SW 1271 (cell line): ENCODE measurements at places on chromosomes 1 and 21.

GRCh38 chr1:69836971-69837636 lies 269.4 kb downstream of the LRRC7 start:
- DNase-seq, result no peak

DNA sequence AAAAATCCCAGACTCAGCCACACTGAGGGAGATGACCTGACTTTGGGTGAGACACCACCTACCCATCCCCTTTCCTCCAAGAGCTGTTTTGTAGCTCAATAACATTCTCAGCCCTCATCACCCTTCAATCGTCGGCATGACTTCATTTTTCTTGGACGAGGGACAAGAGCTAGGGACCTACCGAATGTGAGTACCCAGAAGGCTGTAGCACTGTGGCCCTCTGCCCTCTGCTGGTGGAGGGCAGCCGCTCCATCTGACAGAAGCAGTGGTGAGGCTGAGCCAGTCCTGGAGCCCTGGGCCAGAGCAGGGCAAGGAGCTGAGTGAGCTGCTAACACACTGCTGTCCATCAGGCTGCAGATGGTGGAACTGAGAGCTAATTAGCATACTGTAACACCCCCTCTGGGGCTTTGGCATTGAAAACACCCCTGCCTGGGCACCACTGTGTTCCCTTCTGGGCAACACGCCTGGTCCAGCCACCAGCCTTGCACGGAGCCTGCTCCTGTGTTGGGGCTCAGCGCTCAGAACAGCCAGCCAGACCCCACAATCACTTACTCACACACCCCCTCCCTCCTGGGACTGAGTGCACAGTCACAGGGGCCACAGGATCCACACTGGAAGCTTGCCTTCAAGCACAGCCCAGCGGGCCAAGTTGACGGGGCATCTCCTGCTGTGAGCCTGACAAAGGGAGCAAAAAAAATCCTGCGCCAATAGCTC lies 18.3 kb upstream of the ALPL start:
- DNase-seq, result peak; percentile 12

GRCh38 chr1:75937034-75937433 lies 4.8 kb upstream of the ASB17 start:
- DNase-seq, result no peak

DNA sequence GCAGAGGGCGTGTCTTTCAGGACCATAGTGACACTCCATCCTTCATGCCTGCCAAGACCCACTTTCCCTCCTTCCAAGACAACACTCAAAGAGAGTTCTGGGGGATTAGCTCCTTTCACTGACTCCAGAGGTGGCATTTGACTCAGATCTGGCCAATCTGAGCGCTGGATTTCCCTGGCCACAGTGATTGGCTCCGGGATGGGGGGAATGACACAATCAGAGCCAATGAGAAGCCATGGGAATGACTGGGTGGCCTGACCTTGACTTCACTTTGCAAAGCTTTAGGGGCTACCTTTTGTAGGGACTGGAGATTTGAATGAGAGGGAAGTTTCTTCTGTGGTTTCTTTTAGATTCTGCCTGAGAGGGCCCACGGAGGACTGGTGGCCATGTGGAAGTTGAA lies 26.9 kb upstream of the WNT4 start:
- DNase-seq, result no peak

GRCh38 chr1:244077473-244078220 lies 26.6 kb downstream of the ZBTB18 start:
- DNase-seq, result no peak

DNA sequence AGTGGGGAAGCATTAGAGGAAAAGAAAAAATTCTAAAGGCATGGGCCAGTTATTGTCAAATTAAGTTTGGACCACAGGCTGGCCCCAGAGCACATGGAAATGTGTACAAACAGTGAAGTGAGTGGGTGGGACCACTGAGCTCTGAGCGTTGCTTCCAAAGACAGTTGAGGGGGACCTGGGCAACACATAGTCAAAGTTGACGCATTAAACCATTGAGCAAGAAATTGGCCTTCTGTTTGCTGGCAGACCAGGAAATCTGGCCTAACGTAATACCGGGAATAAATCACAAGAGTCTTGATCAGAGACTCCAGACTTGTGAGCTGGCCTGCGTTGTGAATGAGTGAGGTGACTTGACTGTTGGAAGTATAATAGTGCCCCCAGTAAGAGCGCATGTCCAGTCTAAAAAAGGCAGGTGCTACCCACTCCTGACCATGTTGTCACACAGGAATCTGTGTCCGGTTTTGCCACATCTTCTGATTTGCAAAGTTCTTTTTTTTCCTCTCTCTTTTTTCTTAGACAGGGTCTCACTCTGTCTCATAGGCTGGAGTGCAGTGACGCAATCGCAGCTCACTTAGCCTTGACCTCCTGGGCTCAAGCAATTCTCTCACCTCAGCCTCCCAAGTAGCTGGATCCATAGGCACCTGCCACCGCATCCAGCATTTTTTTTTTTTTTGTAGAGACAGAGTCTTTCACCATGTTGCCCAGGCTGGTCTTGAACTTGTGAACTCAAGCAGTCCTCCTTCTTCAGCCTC lies 10.7 kb downstream of the EPHB2 start:
- DNase-seq, result no peak

DNA sequence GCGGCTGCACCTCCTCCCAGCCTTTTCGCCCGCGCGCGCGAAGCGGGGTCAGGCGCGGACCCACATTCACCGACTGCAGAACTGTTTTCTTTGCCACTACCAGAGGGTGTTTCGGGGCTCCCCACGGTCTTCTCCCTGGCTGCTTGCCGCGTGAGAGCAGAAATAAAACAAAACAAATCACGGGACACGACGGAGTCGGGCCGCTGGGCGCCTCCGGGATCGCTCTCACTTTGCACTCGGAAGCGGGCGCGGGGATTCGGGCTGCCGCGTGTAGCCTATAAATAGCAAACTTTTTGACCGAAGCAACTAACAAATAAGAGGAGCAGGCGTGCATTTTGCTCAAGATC lies 412.3 kb upstream of the ESRRG start:
- DNase-seq, result no peak

DNA sequence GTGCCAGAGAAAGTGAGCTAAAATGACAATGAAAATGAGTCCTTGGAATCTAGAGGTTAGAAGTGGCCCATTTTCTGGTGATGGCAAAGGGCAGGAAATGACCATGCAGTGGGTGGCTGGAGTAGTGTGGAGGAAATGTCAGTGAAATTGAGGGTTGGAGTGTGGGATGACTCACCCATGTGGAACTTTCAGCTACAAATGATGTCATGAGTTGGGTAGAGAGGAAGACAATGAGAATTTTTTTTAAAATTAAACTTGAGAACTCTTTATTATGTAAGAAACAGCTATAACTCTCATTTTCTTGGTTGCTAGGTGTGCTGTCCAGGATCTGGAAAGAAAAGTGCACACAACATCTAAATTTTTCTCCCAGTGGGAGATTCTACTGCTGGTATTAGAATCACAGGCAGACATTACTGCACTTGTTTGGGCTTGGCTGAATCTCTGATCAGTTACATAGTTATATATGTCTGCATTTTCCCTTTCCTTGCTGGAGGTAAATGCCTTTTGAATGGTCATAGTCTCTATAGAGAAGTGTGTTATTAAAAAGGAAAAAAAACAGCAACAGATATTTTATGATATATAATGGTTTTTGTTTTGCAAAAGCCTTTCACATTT lies 56.8 kb upstream of the GNG12 start:
- DNase-seq, result peak; percentile 78

DNA sequence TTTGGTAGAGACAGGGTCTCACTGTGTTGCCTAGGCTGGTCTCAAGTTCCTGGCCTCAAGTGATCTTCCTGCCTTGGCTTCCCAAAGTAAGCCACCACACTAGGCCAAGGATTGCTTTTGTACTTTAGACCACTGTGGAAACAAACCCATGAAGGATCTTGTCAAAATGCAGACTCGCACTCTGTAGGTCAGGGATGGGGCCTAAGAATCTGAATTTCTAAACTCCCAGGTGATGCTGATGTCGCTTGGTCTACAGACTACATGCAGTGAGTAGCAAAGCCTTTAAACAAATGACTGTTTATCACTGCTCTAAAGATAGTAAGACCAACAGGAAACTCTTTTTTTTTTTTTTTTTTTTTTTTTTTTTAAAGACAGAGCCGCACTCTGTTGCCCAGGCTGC lies 54.1 kb upstream of the MUTYH start:
- DNase-seq, result no peak

GRCh38 chr1:95451054-95451453 lies 217.0 kb downstream of the RWDD3 start:
- DNase-seq, result no peak

DNA sequence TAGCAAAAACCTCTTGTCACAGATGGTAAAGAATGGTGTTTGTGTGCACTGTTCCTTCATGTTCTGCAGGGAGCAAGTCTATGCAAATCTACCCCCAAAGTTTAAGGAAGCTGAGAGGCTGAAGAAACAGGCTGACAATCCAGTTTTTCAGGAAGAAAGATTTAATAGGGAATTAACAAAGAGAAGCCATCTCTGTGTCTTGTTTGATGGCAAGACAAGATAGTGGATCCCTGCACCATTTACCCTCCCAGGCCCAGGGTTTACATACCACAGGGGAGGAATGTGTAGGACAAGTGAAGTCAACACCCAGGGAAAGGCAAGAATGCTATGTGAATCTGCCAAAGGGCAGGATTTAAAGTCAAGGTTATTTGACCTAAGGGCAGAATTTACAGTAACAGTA lies 48.1 kb upstream of the FNBP1L start:
- DNase-seq, result no peak

GRCh38 chr21:26736449-26736848 lies 108.8 kb downstream of the ADAMTS1 start:
- no peak for DNase-seq

- no peak for DNase-seq
Observed at GRCh38 chr1:170536924-170537551, 5.1 kb downstream of the GORAB start.

DNA sequence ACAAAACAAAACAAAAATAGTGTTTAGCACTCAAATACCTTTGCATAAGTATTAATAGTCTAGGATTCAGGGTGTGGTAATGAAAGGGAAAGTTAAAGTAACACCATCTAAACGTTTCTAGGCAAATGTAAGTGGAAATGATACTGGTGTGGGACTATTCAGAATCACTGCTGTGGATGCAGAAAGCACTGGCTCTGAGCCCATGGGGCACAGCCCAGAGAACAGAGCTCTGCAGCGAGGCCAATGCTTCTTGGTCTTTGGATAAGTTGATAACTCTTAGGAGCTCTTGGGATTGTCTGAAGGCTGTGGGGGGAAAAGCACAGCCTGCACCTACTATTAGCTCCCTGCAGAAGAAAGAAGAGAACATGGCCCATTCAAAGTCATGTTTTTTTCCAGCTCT lies 21.4 kb upstream of the DNM3 start:
- DNase-seq, result no peak

DNA sequence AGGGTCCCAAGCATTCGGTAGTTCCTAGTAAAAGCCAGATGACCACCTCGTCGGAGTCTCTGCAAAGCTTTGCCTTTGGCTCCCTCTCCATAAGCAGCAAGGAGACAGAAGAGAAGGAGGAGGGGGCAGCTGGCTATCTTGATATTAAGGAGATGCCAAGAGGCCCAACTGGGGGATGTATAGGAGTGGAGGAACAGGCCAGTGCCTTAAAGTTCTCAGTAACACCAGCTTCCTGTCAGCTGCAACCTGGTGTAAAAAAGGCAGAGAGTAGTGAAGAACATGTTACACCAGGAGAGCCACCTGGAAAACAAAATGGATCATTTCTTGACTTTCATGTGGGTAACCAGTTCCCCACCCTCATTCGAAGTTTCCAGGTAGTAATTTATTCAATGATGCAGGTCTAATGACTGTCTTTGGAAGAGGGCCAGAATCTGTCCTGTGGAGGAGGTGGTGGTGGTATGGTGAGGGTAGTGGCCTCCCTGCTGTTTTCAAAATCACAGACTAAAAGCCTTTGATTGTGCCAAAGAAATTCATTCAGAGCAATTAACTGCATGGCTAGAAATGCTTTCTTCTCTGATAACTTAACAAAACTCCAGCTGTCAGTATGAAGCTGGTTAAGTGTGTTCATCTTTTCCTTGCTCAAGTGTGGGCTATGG lies 27.3 kb downstream of the TMEM200B start:
- DNase-seq, result no peak

DNA sequence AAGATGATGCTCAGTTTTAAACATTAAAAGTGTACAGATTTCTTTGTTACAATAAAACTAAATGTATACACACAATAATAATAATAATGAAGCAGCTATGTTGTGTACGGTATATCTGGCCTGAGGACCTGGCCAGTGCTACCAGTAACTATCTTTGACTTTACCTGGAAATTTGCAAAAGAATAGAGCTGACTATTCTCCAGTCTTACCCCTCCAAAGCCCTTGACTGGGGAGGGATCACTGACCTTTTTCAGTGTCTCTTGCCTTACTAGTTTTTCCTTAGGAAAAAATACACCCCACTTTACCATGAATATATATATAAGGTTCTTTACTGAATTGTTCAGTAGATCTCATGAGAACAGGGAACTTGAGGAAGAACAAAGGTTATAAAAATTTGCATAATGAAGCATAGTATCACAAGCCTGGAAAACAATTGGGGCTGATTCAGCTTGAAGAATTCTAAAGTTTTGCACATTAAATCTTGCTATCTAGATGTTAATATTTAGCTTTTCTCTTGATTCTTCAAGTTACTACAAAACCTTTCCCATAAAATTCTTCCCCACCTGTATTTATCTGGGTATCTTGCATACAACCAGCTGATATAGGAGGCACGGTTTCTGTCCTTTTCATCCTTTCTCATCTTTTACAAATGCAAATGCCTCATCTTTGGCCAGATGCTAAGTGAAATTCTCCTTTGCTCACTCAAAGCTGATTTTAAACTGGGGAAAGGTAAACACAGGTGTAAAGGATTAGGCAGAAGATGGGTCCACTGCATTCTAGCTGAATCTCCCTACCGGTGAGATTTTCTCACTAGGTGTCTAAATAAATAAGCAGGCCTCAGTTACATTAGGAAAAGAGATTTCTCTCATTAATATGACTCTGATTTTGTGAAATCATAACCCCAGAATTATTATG lies 25.0 kb upstream of the SLAMF1 start:
- DNase-seq, result no peak

- no peak for DNase-seq
Observed at GRCh38 chr1:180002437-180002836, 47.8 kb downstream of the CEP350 start.

DNA sequence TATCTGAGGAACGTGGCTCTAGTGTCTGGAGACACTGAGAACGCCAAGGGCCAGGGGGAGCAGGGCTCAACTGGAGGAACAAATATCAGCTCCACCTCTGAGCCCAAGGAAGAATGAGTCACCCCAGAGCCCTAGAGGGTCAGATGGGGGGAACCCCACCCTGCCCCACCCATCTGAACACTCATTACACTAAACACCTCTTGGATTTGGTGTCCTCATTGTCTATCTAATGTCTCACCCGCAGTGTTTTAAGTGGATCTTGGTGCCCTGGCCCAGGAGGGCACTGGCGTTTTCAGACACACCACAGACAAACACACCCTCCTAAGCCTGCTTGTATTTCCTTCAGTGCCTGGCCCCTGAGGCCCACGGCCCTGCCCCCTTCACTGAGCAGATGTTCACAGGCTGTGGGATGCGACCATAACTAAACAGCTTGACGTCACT lies 2.2 kb upstream of the FALEC start:
- DNase-seq, result no peak

DNA sequence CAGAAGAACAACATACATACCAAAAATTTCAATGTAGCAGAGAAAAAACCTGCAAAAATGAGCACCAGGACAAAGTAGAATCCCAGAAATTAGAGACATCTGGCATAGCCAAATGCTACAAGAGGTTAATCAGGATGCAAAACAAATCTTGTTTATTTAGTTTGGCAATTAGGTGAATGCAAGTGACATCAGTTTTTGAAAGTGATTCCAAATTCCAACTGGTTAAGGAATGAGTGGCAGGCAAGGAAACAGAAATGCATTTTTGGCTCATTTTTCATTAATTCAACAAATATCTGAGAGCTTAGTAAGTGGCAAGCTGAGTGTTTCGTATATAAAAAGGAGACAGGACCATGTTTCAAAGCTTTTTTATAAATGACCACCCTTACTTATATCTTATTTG lies 21.3 kb downstream of the SCAF4 start:
- DNase-seq, result no peak
